SK-N-SH treated with all-trans-retinoic acid at 6 μM for 48 hours (cell line): ENCODE measurements at places on chromosomes 3 and 15.

GRCh38 chr15:40054855-40055575 is 16.0 kb upstream of the SRP14 start:
- ATAC-seq = peak; percentile 18; the same call in 2 of the 3 replicates

GRCh38 chr3:21117370-21117769 is 633.6 kb downstream of the ZNF385D start:
- ATAC-seq = no peak

- ATAC-seq = no peak
These were observed 76.9 kb upstream of the DNAJC19 start for GRCh38 chr3:181066143-181067087.

- ATAC-seq = no peak
These were observed 311.2 kb upstream of the MCTP2 start for GRCh38 chr15:93920204-93920603.

- no peak for ATAC-seq
These were observed 14.9 kb downstream of the ITGA11 start for GRCh38 chr15:68417051-68417450.

GRCh38 chr3:86245360-86245759 is 745.6 kb downstream of the VGLL3 start:
- 0 out of 3 replicates have a peak, but pooled peaks have one; percentile 58 for ATAC-seq

- peak; percentile 79 for ATAC-seq
These were observed 135.1 kb downstream of the TMCO5A start for GRCh38 chr15:38069511-38070011.

DNA sequence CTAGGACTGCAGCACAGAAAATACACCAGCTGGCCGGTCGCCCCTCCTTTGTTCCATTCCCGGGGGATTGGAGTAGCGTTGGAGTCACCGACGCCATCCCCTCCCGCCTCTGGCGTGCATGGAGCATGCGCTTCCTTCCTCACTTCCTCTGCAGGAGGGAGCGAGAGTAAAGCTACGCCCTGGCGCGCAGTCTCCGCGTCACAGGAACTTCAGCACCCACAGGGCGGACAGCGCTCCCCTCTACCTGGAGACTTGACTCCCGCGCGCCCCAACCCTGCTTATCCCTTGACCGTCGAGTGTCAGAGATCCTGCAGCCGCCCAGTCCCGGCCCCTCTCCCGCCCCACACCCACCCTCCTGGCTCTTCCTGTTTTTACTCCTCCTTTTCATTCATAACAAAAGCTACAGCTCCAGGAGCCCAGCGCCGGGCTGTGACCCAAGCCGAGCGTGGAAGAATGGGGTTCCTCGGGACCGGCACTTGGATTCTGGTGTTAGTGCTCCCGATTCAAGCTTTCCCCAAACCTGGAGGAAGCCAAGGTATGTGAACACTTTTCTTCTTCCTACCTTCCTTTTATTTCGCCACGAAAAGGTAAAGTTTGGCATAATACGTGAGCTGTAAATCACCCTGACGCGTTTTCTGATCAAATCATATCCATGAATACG is at the start of gene SCG3:
Gene SCG3, plus strand, starts transcription at position 201 of the 661 bp plus-strand sequence. Its CDS starts 253 bp downstream, at position 454.
- peak; percentile 99 for ATAC-seq

DNA sequence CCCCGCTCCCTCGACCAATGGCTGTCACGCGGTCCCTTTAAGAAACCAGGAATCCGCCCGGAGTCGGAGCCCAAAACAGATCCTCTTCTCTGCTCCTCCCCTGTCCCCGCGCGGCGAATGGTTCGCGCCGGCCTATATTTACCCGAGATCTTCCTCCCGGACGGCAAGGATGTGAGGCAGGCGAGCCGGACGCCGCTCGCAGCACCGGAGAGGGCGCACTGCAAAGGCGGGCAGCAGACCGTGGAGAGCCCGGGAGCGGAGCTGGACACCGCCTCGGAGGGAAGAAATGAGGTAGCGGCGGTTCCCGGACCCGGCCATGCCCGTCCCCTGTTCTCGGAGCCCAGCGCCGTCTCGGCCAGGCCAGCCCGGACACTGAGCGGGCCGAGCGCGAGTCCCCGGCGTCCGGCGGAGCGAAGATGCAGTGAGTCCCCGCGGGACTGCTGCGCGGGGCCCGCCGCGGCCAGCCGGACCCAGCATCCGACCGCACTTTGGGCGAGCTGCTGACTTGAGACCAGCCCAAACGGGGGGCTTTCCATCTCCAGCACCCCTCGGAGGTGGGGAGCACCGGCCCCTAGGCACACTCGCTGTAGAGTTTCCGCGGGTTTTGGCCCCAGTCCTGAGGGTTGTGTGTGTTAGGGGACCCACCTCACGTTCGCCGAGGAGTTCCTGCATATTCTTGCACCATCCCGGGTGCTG is at the start of gene FAM43A:
Gene FAM43A, plus strand, starts transcription at position 166 of the 696 bp plus-strand sequence. CDS start 944 bp downstream, outside the sequence.
- ATAC-seq = peak; percentile 90

DNA sequence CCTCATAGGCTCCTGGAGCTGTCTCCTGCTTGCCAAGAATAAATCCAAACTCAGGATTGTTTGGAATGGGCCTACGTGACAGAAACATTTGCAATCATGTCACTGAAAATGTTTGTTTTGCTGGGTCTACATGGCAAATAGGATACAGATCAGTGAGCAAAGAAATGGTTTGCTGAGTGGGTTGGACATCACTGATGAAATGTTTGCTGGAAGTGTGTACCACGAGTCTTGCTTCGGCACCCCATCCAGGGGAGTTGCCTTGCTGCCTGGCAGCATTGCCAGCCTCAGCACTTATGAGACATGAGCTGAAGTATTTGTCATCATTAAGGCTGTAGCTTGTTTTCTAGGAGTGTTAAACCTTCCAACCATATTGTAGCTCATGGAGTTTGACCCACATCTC is 213.3 kb upstream of the CFAP20DC start:
- no peak for ATAC-seq
